ENCODE measurements at places on chromosomes 13 and 19.

DNA sequence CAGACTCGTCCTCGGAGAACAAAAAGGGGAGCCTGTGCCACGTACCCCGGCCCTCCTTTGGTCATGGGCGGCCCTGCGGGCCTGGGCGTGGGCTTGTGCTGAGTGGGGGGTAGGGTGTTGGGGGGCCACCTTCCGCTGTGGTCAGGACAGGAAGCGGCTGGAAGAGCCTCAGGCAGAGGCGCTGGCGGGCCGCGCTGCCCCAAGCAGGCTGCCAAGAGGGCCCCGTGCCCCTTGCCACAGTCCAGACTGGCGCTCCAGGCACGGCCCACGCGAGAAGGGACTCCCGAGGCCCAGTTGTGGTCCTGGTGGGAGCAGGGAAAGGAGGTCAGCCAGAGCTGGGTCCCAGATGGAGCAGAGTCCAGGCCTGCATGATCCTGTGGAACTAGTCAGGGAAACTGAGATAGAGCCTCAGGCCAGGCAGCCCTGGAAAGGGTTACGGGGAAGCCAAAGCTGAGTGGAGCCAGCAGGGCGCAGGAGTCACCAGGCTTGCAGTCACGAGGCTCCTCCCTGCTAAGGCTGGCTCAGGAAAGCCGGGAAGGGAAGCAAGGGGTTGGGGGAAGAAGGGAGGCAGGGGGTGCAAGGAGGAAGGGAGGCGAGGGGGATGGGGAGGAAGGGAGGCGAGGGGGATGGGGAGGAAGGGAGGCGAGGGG is 135.0 kb downstream of the CRYL1 start:
- no peak for DNase-seq

DNA sequence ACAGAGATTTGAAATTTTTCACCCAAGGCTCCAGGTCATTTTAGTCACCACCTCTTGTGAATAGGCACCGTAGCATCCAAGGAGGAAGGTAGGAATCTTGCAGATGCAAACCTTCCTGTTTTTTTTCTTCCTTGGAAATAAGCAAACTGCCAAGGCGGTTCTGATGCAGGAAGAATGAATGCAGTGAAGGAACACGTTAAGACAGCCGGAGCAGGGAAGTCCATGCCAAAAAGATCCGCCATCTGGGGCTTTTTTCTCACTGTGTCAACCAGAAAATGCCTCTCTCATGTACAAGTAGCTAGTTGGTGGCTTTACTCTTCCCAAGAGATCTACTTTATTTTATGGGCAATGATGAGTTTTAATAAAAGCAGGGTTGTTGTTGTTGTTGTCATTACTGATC is 142.4 kb downstream of the ZIC5 start:
- no peak for DNase-seq

DNA sequence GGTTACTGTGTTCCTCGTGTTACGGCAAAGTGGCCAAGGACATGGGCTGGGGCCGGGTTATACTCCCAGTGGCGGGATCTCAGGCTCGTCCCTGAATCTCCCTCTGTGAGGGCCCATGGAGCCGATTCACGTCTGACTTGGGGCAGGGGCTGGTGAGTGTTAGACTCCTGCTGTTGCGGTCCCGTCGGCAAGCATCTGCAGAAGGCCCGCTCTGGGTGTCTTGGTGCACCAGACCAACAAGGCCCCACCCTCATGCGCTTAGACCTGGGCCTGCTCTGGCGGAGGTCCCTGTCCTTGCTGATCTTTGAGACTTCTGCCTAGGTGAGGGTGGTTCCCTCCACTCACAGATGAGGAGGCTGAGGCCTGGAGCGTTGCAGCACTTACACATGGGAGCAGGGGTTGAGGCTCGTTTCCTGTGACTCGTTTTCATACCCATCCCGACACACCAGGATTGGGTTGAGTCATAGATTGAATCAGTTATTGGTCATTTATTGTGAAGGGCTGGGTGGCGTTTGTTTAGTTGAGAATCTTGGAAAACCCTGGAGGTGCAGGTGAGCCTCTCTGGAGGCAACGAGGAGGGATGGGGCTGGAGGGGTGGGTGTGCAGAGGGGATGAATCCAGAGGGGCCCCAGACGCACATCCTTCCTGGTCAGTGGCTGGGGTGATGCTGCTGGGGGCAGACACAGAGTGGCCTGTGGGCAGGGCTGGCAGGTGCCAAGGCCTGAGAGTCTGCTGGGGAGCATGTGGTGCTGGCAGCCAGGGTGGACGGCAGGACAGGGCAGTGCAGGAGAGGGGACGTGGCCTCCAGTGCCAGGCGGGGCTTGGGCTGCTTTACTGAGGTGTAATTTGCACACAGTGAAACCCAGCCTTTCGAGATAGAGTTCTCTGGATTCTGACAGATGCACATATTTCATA is 4.6 kb downstream of the EPN1 start:
- DNase-seq: no peak

DNA sequence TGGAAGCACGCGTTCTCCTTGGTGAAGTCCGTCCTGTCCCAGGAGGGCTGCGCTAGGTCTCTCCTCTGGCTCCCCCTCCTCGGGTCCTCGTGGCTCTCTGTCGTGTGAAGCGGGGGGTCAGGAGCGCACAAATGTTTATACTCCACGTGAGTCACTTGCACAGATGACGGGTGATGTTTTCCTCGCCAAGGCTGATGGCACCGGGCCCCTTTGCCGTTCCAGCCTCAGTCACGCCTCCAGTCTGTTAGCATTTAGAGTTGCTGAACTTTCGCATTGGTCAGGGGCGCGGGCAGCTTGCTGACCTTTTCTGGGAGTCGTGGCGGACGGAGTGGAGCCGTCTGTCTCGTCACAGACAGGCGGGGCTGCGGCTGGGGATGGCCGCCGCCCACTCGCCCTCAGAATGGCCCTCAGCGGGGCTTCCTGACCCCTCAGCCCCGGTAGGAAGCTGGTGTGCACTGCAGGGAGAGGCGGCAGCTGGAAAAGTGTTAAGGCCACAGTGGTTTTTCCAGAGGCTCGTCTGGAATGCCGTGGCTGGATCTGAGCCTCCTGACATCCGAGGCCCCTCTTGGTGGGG is 13.7 kb downstream of the KLHL26 start:
- DNase-seq: peak; percentile 55

DNA sequence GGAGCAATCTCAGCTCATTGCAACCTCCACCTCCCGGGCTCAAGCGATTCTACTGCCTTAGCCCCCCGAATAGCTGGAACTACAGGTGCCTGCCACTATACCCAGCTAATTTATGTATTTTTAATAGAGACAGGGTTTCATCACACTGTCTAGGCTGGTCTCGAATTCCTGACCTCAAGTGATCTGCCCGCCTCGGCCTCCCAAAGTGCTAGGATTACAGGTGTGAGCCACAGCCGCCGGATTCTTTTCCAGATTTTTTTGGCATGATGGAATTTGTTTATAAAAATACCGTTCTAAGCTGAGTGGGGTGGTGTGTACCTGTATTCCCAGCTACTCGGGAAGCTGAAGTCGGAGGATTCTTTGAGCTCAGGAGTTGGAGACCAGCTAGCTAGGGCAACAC is 6.0 kb upstream of the ATG4D start:
- DNase-seq: no peak

DNA sequence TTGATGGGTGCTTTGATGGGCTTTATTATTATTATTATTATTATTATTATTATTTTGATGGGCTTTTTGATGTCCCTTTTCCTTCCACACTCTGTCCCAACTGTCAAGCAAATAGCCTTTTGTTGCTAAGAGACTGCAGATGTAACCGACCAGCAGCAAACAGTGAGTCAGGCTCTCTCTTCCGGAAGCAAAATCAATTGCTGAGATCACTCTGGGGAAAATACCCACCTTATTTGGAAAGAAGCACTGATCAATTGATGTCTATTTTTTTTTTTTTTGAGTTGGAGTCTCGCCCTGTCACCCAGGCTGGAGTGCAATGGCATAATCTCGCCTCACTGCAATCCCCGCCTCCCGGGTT is 2.9 kb downstream of the LDLR start:
- DNase-seq: no peak

GRCh38 chr19:19538061-19538784 is at the start of gene CILP2:
CILP2 (plus strand) TSS chr19:19538265; CDS start chr19:19538350, 85 bp downstream.
- peak; percentile 41 for DNase-seq

GRCh38 chr19:40216777-40217026 is 1.5 kb downstream of the TTC9B start:
- DNase-seq: no peak

DNA sequence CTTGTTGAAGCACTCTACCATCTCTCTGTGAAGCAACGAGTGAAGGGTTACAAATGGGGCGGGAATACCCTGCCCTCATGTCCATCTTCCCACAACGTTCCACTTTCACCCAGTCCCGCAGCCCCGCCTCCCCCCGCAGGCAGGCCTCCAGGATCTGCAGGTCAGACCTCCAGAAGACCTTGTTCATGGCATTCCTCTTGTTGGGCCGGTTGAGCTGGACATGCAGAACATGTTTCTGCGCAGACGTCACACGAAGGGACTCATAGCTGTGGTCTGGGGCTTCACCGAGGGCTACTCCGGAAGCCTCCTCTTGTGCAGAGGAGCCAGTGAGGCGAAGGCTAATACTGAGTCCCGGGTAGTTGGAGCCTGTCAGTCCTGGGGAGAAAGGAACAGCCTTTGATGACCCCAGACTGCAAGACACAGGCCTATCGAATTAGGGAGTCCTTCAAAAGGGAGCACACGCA is 420 bp downstream of the ECH1 start:
- peak; percentile 84 for DNase-seq

- DNase-seq: no peak
Observed at GRCh38 chr19:508204-509150, 1.2 kb downstream of the TPGS1 start.

GRCh38 chr19:28542394-28543243 is 670.3 kb downstream of the UQCRFS1 start:
- DNase-seq: no peak

- peak; percentile 63 for DNase-seq
Observed at GRCh38 chr19:29672933-29673336, 7.7 kb downstream of the PLEKHF1 start.

- peak; percentile 30 for DNase-seq
Observed at GRCh38 chr13:94859278-94859691, 146.9 kb upstream of the SOX21 start.

GRCh38 chr13:28220166-28220565 is 81.8 kb downstream of the PAN3 start:
- no peak for DNase-seq

- no peak for DNase-seq
Observed at GRCh38 chr13:99759163-99759552, 212.4 kb downstream of the ZIC5 start.

GRCh38 chr13:23701636-23702035 is 131.4 kb downstream of the TNFRSF19 start:
- DNase-seq: peak; percentile 38

DNA sequence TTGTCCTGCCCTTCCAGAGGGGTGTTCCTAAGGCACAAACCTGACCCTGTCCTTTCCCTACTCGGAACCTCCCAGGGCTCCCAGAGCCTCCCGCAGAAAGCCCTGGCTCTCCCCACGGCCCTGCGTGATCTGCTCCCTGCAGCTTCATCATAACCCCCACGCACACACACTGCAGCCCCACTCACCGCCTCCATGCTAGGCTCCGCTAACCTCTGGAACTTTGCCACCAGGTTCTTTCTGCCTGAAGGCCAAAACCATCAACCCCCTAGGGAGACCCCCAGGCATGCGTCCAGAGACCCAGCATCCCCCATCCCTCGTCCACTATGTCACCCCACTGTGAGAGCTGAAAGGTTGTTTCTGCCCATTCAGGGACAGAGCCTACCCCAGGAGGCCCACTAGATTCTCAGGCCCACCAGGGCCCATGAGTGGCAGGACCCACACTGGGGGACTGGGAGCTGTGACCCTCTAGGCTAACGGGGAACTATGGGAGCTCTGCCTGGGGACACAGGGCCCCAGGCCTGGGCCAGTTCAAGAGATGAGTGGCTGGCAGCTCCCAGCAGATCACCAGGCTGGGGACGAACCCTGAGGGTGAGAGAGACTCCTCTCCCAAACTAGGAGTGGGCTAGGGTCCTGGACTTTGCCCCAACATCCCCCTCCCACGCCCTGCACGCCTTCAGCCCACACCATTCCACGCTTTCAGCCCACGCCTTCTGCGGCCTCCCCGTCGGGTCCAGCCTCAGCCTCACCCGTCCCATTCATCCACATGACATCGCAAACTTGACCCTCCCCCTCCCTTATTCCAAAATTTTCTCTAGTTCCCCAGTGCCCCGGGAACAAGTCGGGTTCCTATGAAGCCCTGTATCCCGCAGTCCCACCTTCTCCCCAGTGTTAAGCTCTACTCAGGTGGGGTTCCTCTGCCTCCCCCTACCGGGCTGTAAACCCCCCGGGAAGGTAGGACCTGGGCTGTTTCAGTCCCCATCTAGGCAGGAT is 33.2 kb upstream of the PNMA8B start:
- DNase-seq: no peak

Data from transverse colon (tissue), 4 donors.